ENCODE measurements at places on chromosomes 2 and 18.

GRCh38 chr2:148756292-148756975, 111.9 kb downstream of the EPC2 start:
- DNase-seq = no peak

- DNase-seq = no peak
Observed at GRCh38 chr2:48397281-48397680, 132.7 kb upstream of the STON1 start.

GRCh38 chr2:234075518-234075915, 25.0 kb downstream of the SPP2 start:
- no peak for DNase-seq

GRCh38 chr18:76938619-76939018, 116.3 kb downstream of the ZNF236 start:
- DNase-seq = no peak

- DNase-seq = no peak
Observed at GRCh38 chr2:195300631-195301030, 356.4 kb upstream of the SLC39A10 start.

DNA sequence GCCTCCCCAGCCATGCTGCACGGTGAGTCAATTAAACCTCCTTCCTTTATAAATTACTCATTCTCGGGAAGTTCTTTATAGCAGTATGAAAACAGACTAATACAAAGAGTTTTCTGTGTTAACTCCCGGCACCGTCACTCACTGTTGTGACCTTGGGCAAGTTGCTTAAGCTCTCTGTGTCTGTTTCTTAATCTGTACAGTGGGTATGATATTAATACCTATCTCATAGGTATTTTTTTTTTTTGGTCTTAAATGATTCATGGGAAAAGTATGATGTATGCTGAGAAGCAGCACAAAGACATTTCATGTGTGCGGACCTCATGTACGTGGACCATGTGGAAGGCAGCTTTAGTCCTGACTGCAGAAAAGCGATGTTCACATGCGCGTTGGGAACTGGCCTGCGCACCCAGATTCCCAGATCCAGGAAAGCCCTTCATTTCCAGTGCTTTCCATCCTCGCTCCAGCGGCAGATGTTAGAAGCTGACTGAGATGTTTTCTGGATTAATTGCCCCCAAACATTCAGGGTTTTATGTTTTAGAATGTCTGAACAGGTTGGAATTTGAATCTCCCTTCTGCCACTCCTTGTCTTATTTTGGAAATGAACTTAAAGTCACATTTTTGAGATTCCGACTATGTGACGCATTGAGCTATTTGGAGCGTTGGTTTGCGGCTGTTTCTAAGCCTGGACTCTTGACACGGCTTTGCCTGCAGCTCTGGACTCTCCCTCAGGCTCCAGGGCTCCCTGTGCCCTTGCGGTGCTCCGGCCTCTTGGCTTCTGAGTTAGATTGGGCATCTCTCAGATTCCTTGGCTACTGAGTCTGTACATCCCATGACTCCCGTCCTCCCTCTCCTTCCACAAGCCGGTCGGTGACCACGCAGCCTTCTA, 61.4 kb downstream of the SLC4A3 start:
- DNase-seq = peak; percentile 41

DNA sequence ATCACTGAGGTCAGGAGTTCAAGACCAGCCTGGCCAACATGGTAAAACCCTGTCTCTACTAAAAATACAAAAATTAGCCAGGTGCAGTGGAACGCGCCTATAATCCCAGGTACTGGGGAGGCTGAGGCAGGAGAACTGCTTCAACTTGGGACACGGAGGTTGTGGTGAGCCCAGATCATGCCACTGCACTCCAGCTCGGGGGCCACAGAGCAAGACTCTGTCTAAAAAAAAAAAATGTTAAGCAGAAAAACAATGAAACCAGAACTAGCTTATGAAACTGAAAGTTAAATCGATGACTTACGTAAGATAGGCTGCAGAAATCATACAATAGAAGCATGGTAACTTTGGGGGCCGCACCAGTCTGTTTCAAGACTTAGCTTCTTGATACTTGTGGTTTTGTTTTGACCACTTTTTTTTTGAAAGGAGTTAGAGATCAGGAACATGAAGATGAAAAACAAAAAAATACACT, 6.2 kb upstream of the GPR155 start:
- DNase-seq = no peak

GRCh38 chr2:192190474-192190873, 4.3 kb downstream of the TMEFF2 start:
- DNase-seq = no peak

GRCh38 chr2:203743441-203743981, 37.1 kb downstream of the CD28 start:
- no peak for DNase-seq

GRCh38 chr18:11981543-11982366, 448 bp downstream of the IMPA2 start:
- no peak for DNase-seq

- DNase-seq = no peak
Observed at GRCh38 chr2:195899226-195899625, 169.4 kb downstream of the DNAH7 start.

DNA sequence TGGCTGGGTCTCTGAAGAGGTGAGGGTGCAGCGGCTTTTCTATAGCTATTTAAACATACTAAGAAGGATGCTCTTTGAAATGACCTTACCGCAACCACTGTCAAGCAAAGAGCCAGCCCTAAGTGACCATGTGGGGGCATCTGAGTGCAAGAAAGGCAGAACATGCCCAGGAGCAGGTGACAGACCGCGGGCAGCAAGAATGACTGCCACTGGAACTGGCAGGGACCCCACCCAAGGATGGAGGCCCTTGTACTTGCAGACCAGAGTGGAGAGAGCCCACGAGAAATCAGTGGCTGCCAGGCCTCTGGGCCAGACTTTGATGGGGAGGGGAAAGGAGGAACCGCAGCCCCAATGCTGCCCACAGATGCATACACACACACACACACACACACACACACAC, 33.1 kb downstream of the DNMT3A start:
- no peak for DNase-seq

DNA sequence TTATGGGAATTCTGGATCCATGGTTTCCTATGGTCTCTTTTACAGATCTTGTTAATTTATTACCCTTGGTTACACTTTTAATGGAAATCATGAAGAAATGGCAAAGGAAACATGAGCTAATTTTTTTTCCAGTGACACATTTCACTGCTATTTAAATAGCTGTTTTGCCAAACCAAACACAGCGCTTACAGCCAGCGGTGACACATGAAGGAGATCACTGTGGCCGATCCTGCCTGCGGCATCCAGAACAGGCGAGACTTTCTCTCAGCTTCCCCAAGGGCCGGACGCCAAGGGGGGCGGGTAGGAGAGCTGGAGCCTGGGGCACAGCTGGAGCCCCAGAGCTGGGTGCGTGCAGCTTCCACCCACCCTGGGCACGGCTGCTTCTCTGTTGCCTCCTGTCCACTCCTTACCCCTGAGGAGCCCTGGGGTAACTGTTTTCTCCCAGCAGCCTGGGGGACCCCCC, 81.4 kb upstream of the PKDCC start:
- no peak for DNase-seq

DNA sequence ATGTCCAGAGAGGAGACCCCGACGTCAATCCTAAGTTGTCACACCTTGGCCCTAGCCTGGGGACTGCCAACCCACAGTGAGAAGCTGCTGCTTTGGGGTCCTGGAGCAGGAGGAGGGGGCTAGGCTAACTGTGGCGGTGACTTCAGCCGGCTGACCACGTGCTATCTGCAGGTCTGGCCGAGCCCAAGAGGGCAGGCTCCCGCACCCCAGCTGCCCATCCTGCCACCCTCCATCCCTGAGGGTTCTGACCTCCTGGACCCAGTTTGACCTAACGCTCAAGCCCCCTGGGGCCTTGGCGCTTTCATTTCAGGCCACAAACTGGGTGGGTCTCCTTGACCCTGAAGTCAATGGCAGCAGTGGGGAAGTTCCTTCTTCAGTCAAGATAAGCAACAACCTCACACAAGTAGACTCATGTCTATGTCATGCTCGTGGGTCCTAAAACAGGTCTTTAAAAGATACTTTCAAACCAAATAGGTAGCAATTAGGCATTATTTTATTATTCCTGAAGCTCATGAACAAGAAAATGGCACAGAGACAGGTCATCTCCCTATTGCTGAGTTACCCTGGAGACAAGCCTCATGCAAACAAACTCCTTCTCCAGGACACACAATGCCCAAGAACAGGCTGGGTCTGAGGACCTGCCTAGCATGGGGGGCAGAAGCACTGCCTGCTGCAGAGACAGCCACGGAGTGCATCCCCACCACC, 2.3 kb downstream of the HES6 start:
- DNase-seq = no peak

DNA sequence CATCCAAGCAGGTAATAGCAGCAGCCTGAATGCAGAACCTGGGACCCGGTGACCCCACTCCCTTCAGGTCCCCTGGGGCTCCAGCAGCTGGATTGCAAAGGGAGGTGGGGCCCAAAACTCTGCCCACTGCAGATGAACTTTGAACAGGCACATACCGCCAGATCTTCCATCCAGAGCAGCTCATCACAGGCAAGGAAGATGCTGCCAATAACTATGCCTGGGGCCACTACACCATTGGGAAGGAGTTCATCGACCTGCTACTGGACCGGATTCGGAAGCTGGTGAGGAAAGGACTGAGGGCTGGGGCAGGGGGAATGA, 9.2 kb upstream of the DNAJB2 start:
- DNase-seq = no peak

GRCh38 chr2:59296279-59296678, 1055.2 kb upstream of the FANCL start:
- DNase-seq = no peak

GRCh38 chr2:227772197-227772661, 26.5 kb downstream of the SCYGR8 start:
- DNase-seq = no peak

GRCh38 chr2:8125741-8126711, 555.8 kb upstream of the ID2 start:
- DNase-seq = no peak

DNA sequence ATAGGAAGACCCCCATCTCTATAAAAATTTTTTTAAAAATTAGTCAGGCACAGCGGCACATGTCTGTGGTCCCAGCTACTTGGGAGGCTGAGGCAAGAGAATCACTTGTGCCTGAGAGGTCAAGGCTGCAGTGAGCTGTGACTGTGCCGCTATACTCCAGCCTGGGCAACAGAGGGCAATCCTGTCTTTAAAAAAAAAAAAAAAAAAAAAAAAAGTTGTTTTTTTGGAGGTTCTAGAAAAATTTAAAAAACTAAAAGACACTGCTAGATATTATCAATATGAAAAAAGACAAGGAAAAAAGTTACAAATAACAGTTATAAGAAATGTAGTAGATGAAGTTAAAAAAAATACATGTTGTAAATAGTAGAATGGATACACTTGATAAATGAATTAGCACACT, 56.1 kb upstream of the C2orf15 start:
- DNase-seq = no peak

DNA sequence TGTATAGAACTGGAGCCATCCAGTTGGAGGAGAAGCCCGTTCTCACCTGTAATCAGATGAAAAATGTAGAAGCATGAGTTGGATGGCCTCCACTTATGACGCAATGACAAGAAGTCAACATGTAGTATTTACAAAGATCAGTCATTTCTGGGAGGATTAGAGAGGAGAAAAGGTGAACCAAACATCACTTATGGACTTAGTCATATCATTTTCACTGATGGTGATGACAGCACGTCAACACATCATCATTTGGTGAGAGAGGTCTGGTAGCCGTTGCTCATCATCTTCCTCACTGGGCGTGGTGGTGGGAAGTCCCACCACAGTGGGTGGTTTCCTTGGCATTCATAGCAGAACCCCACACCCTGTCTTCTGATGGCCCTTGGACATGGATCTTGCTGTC, 264.2 kb upstream of the EPAS1 start:
- no peak for DNase-seq

- DNase-seq = no peak
Observed at GRCh38 chr18:72375618-72376017, 168.5 kb downstream of the CBLN2 start.

GRCh38 chr2:119810049-119810630, 50.4 kb downstream of the PTPN4 start:
- no peak for DNase-seq

GRCh38 chr2:151289972-151290866, 751 bp upstream of the NMI start:
- no peak for DNase-seq

DNA sequence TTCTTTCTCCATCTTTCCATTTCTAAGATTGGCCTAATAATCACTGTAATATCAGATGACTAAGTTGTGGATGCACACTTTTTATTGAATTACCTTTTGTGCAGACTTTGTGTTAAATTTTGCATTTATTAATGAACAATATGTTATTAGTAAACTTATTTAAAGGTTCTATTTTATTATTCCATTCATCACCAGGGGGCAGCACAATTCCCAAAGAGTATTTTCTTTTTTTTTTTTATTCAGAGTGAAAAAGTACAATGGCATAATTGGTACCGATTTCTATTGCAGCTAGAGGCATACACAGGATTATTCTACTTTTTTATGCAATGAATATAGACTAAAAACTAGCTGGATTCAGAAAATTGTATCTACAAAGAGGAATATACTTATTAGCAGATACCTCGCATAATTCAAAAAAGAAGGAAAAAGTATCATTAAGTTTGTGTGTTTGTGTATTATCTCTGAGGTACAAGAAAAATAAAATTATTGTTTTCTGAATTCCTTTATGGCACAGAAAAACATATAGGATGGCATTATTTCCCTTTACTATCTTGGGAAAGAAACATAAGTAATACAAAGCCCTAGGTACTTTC, 390.6 kb downstream of the ERBB4 start:
- DNase-seq = no peak

- DNase-seq = no peak
Observed at GRCh38 chr2:217099561-217099960, 239.7 kb upstream of the TNP1 start.

DNA sequence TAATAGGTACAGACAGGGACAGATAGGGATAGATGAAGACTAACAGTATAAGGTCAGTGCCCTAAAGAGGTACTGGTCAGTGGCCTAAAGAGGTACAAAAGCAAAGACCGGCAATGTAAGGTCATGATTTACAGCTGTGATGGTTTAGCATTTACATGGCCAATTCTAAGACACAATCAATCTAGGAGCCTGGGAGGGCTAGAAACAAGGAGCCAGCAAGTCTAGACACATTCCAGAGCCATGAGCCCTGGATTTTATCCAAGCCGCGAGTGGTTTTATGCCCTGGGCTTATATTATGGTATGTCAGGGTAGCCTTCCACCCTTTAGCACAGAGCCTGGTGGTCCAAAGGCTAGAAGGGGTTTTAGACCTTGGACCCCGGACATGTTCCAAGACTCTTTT, 124.2 kb downstream of the CBLN2 start:
- DNase-seq = no peak

GRCh38 chr2:194182888-194183287, 1474.1 kb upstream of the SLC39A10 start:
- DNase-seq = no peak

All from mesothelial cell of epicardium (in vitro differentiated cells).